ENCODE measurements at places on chromosomes 13 and 19. TPM values are rescaled to one million over a fixed set of nuclear protein-coding genes. Genes with fewer than 3 reads are reported as not detected.

DNA sequence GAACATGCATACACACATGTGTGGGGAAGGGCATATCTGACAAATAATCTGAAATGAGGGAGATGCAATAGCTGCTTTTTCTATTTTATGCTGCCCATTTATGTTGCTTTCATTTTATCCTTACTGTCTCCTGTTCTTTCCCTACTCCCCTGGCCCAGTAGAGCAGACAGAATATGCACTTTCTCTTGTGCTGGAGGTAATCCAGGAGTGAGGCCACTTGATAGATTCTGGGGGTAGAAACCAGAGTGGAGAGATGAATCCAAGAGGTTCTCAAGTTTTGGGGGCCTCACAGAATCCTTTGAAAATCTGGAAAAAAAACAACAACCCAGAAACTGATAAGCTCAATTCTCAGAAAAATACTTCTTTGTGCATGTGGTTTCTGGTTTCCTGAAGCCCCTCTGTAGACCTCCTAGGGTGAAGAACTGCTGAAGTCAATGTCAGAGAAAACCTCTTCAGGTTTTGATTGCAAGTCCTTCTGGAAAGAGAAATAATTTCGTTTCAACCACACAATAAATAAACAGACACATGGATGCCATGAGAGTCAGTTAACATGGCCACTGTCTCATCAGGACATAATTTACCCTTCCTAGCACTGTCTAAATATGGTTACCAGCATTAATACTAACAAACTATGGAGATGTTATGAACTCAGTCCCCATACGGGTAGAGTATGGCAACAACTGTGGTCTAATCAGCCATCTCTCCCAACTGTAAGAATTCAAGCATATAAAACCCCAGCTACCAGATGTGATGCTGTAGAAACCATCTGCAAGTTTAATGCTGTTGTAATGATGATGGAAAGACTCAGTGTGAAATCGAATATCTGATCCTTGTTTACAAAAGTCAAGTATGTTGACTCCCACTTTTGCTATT, 355.6 kb downstream of the SLC7A1 start:
- DNase-seq = peak; percentile 36

GRCh38 chr13:69903081-69903480, 204.5 kb upstream of the ATXN8OS start:
- no peak for DNase-seq

DNA sequence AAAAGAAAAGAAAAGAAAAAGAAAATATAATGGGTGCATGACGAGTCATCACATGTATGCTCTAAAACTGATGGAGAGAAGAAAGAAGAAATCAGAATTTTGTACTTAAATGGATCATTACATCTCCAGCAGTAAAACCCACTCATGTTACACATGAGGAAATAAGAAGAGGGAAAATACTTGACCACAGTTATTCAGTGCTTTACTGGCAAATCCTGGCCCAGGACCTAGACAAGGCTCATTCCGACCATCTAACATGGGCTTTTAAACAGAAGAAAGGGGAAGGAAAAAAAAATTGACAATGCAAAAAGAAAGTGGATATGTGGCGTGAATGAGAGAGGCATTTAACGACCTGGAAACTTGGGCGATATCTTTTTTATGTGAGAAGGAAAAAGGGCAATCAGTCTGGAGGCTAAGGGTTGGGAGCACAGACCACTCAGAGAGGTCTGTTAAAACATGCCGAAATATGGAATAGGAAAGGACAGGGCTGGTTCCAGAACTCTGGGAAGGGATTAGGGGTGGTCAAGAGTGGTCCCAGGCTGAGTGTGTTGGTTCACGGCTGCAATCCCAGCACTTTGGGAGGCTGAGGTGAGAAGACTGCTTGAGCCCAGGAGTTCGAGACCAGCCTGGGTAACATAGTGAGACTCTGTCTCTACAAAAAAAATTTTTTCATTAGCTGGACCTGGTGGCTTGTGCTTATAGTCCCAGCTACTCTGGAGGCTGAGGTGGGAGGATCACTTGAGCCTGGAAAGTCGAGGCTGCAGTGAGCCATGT, 1.6 kb downstream of the SIGLECL1 start:
- no peak for DNase-seq

- DNase-seq = no peak
Observed at GRCh38 chr13:28258417-28258816, 120.1 kb downstream of the PAN3 start.

- DNase-seq = no peak
Observed at GRCh38 chr13:41859565-41859964, 101.3 kb downstream of the VWA8 start.

ZNF439 gene
- 16.5 TPM for total RNA-seq

C19orf33 gene
- total RNA-seq = not detected
